ENCODE measurements at places on chromosomes 5 and 9.

DNA sequence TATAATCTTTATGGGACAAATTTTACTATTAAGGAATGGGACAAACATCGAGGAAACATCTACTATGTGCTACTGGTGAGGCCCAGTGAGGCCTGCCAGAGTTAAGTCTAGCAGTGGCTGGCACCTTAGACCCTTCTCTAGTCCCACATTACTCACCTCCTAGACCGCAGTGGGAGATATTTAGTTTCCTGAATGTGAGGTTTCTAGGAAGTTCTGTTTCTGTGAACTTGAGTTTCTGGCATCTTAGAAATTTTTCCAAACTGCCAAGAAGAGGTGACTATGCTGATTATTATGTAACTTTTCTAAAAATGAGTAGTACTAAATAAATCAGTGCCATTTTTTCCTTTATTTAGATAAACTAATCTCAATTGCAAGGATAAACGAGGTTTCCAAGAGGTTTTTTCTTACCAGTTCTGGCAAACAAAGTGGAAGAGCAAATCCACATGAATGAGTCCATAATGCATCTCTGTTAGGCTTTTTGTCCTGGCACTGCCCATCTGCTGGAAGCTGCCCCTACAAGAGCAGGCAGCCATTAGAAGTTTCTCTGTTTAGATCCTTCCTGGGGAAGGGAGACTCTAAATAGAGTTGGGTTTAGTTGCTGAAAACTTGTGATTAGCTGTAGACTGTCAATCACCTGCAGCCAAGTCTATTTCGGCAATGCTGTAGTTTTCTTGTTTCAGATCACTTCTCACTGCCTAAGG is 348.7 kb downstream of the MAN2A1 start:
- no peak for DNase-seq

DNA sequence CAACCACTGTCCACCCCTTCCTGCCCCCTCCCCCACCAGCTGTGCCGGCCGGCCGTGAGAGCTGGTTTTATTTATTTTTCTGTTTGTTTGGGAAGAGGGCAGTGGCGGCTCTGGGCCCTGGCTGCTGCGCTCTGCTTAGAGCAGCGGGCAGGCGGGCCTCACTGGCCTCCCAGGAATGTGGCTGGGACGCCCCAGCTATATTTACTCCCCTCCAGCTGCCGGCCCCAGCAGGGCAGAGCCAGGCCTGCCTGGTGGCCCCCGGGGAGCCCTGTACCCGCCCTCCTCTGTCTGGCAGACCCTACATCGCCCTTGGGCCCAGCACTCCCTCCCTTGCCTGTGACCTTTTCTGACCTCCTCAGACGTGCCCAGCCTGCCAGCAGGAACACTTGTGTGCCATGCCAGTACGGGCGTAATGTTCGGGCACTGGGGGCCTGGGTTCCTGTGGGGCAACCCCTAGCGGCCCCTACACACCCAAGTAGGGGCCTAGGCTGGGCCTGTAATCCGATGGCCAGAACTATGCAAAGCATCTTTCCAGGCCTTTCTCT is 7.7 kb downstream of the CXXC5 start:
- no peak for DNase-seq

DNA sequence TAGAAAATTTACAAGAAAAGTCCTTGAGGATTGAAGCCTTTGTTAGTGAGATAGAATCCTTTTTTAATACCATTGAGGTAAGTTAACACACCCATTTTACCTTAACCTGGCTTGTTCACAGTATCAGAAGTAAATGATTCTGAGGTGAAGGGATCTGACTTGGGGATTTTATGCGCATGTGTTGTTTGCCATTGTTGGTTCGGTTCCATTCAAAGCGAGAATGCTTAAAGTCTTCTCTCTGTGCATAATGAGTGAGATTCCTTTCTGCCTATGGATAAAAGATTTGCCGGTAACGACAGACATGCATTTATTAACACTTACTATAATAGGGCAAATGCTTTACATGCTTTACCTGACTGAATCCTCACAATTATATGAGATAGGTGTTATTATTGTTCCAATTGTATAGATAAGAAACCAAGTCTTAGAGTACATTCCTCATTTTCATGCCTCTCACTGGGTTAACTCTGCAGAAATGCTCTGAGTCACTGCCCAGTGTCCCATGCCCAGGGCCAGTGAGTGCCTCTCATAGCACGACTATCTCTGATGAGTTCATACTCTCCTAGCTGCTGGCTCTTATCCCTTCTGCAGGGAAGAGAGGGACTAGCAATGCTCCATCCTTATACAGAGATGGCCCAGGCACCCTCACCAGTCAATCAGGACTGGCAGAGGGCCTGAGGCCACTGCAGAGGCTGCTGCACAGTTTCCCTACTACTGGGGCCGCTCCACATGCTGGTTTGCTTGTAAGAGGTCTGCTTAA is 54.4 kb downstream of the CMYA5 start:
- DNase-seq, result no peak

GRCh38 chr5:14767053-14767452 is 102.5 kb downstream of the OTULIN start:
- no peak for DNase-seq

DNA sequence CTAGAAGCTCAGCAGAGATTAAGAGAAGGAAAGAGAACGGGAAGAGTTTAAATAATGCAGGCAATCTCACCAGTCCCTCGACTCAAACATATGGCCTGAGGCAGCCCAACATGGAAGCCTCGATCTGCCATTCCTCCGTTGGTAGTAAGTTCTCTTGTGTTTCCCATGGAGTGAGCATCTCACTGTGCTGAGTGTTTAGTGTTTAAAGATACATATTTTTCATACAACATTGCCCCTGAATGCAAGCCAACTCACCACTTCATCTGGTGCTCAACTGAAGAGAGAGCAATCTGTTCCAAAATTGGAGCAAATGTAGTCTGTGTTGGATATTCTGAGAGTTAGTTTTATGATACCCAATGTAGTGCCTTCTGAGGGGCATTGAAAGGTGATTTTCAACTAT is 171.5 kb upstream of the ATP10B start:
- DNase-seq, result no peak

- DNase-seq, result no peak
Observed at GRCh38 chr5:106454651-106455415, 1215.9 kb downstream of the EFNA5 start.
